ENCODE measurements at places on chromosomes 3 and 15.

DNA sequence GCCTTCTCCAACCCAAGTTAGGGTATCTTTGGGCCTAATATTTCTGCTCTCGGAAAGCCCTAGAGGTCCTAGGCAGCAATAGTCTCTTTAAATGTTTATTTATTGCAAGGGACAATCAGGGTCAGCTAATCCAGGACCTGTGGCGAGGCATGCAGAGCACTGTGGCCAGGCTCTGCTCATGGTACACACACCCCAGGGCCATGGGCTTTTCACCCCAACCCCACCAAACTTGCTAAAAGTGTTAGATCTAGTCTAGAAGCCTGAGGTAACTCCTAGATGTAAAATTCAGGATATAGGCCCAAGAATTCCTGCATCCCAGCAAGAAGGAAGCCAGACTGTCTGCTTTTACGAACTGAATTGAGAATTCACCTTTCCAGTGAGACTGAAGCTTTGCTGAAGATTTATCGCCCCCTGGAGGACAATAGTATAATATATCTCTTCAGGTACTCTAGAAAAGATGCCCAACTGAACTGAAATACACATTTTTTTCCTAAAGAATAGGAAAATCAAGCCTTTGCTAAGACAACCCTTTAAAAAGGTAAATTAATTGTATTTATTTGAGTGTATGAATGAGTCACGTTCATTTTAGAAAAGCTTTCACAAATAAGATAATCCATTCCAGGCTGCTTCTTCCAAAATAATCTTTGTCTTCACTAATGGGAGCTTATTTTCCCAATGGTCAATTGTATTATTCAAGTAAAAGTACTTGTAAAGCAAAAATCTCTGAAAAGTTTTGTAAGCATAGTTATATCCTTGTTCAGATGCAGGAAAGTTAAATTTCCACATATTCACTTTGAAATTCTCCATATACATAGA, 89.8 kb downstream of the LRRC3B start:
- DNase-seq: no peak

DNA sequence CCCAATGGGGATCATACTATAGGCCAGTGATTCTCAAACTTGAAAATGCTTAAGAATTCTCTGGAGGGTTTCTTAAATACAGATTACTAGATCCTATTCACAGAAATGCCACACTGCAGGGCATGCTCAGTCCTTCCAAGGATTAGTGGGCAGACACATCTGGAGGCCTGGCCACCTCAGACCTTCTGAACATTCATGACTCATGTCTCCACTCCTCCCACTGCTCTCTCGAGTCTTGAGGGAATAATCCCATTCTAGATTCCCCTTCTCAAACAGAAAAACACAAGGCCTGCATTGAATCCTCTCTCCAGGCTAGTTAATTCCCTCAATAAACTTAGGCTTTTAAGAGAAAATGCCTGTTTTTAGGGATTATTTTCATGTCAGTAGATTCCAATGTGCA, 22.1 kb downstream of the ZNF621 start:
- DNase-seq: no peak

GRCh38 chr3:53092942-53093341, 37.3 kb downstream of the RFT1 start:
- no peak for DNase-seq

DNA sequence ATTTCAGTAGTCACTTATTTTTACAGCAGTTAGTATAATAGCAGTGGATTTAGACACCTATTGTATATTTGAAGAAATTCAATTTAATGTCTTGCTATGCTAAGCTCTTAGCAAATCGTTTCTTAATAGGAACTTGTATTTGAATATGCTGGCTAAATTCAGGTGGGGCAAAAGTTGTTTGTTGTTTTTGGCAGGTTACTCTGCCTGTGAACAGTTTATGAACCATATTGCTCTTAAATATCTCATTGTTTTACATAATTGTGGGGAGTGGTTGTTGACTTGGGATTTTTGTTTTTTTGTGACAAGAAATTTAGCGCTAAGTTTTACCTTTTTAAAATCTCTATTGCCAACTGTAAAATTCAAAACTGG, 43.4 kb downstream of the NR2C2 start:
- no peak for DNase-seq

DNA sequence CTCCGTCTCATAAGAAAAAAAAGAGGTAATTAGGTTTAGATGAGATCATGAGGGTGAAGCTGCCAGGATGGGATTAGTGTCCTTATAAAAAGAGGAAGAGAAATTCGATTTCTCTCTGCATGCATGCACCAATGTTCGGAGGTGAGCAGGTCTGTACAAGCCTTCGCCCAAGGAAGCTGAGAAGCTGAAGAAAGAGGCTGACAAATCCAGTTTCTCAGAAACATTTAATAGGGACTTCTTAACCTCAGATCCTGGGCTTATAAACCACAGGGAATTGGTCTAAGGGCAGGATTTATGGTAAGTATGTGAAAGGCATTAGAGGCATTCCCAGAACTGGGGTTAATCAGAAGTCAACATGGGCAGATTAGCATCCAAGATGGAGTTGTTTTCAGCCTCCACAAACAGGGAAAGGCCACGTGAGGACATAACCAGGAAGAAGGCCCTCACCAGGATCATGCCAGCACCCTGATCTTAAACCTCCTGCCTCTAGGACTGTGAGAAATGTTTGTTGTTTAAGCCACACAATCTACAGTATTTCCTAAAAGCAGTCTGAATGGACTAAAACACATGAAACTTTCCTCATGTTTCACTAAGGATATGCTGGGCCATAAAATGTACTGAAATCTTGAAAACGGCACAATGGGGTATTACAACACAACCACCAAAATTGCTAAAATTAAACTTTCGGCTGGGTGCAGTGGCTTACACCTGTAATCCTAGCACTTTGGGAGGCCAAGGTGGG, 11.3 kb downstream of the SHISA5 start:
- no peak for DNase-seq

DNA sequence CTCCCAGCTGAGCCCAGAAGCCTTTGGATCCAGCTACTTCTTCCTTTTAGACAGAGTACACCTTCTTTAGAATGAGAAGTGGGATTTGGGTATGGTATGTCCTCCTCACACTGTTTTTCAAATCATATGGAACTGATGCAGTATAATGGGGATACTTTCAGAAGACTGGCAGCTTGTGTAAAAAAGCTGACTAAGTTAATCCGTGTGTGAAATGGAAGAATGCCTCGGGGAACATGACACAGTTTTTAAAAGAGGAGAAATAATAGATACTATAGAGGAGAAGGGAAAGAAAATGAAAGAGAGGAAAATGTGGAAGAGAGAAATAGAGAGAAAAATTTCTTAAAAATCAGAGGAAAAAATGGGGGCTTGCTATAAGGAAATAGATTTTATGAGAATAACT, 47.7 kb downstream of the TUSC7 start:
- no peak for DNase-seq

DNA sequence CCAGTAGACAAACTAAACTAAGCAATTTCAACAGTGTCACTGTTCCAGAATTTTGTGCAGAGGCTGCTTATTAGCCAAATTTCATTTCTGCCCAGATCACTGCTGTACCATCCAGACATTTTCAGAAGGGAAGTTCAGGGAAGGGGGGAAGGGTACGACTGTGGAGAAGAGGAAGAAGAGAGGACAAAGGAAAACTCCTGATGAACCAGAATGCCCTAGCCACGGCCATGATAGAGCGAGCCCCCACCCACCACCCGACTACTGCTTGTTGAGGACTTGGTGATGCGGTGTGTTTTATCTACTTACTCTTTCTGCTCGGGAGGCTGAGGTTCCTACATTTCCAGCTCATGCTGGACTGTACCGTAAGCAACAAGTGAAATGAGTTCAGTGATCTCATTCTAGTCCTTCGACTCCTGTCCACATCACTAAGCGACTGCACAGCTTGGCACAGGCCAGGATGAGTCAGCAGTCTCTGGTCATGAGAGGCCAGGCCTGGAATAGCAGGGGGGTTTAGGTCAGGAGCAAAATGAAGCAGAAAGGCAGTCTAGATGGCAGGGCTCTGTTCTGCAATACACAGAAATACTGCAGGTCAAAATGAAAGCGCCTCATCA, 330.8 kb downstream of the TIGIT start:
- no peak for DNase-seq

DNA sequence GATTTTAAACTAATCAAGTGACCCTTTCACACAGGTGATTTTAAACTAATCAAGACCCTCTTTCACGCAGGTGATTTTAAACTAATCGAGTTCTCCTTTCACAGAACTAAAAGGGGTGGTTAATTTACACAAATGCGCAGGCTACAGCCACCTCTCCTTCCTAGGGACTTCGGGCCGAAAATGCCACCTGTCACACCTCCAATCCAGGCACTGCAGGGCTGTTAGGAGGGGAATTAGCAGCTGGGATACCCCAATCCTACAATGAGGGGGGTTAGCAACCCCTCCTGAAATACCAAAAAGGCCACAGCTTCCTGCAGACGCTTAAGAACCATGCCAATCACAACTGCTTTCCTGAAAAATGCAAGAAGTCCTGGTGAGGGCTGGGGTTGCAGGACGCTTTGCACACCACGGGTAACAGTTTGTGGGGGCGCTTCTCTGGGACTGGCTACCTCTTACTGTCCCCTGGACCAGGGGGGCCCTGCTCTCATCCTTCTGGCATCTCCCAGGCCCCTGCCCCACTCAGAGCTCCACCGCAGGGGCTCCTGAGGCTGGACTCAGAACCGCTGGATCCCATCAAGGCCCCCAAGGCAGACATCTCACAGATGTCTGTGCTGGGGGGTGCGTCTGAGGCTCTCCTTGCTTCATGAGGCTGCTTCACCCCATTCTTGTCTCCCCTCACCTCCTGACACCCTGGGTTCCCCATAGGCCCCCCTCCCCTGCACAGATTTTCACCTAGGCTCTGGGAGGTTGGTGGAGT, 145.9 kb downstream of the OR4M2 start:
- no peak for DNase-seq

GRCh38 chr15:67892559-67893377, 52.9 kb upstream of the RNU6-1 start:
- DNase-seq: no peak

DNA sequence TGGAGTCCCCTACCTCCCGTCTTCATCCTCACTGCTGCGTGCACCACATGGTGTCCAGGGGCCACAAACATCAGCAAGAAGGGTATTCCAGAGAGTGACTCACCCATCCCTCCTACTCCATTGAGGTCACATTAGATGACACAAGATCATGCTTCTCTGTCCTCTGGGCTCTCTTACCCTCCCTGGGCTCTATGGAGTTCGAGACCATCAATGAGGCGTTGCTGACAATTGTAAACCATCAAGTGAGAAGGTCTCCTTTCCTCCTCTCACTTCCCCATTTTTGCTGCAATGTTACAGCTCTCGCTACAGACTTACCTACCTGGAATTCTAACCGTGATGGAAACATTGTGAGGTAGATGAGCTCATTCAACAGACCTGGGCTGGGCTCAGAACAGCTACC, 51.7 kb downstream of the HMCES start:
- no peak for DNase-seq
